WERI-Rb-1 (cell line): ENCODE measurements at places on chromosomes 3 and 15.
A peak's percentile ranks its signal among the peaks of the same experiment; 100 is the strongest.

DNA sequence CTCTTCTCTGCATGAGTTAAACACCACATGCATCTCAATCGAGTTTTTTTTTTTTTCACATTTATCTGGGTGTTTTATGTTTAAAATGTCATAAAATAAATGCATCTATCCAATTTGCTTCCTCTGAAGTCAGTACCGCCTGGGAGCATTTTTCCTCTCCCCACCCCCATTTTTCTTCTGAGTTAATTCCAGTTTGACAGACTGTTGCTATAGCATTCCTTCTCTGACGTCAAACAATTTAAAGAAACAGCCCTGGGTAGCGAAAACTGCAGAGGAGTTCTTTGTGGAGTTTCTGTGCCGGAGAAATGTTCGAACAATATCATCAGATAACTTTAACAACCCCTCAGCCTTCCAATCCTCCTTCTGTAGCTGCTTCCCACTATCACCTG lies 900 bp upstream of the GNB4 start:
- no peak for DNase-seq

- DNase-seq, result no peak
These were observed 82.4 kb upstream of the VGLL4 start for GRCh38 chr3:11726146-11726545.

GRCh38 chr3:109353057-109353456 lies 15.7 kb upstream of the DPPA4 start:
- DNase-seq, result no peak

DNA sequence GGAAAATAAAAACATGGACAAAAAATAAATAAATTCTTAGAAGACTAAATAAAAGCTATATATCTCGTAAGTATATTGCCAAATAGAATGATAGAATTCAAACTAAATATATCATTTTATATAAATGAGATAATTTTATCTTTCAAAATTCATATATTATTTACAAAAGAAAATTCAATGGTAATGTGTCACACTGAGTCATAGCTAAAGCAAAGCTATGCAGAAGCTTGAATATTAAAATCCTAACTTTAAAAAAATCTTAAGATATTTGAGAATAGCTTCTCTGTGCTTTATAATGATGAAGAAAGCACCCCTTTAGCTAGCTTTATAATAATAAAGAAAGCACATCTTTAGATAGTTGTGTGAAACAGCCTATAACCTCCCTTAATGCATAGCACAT lies 1010.8 kb downstream of the OTOL1 start:
- DNase-seq, result no peak

DNA sequence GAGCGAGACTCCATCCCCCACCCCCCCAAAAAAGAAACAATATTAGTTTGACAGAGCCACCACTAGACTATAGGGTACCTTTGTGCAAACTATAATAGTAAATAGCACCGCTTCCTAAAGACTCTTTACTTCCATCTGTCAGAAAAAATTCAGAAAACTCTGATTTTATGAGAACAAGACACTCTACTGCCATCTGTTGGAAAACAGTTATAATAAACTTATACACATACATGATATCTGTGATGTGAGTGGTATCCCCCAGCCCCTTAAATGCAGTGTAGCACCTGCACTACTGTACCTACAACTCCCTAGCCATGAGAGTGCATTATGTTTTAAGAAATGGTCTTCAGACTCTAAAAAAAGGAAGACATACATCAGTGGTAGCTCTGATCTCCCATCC lies 47.1 kb upstream of the CTDSPL start:
- no peak for DNase-seq

DNA sequence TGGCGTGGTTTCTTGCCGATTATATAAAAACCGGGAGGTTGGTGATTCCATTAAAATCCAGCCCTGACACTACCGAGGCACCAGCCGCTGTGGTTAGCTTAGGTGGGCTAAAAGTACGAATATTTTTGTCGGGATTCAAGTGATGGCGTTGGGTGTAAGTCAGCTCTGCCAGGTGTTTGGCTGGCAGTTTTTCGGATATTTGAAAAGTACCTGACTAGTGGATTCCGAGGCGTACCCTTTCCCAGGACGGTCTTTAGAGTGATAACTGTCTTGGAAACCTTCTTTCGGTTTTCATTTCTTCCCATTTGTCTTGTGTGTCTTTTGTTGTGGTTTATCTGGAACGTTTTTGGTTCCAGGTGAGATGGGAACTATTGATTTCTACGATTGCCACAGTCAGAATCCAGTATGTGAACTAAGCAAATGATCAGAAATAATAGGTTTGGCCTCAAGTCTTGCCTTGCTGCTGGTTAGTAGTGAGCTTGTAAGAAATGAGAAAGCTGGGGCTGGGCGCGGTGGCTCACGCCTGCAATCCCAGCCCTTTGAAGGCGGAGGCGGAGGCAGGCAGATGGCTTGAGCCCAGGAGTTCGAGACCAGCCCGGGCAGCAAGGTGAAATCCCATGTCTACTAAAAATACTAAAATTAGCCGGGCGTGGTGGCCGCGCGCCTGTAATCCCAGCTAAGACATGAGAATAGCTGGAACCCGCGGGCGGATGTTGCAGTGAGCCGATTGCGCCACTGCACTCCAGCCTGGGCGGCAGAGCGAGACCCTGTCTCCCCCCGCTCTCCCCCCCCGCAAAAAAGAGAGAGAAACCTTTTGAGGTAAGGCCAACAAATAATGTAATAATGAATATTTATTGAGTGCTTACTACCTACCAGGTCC lies 1.4 kb downstream of the FYTTD1 start:
- DNase-seq, result peak; percentile 56
